ENCODE measurements at places on chromosomes 7 and 10. TPM values are rescaled to one million over a fixed set of nuclear protein-coding genes. Genes with fewer than 3 reads are reported as not detected.

ADRB1 gene
- total RNA-seq: 81.6 TPM

OPN4 gene
- not detected for total RNA-seq

JMJD1C gene
- 68.2 TPM for total RNA-seq

RBP4 gene
- total RNA-seq: not detected

ARL5B gene
- total RNA-seq: 30.2 TPM

CCL24 gene
- total RNA-seq: not detected

PPP1R3A gene
- not detected for total RNA-seq

PRPS1L1 gene
- not detected for total RNA-seq

ZNF425 gene
- 1.1 TPM for total RNA-seq

HOGA1 gene
- total RNA-seq: not detected

GRCh38 chr10:129839285-129840195 lies 124.5 kb downstream of the EBF3 start:
- DNase-seq: no peak

DNA sequence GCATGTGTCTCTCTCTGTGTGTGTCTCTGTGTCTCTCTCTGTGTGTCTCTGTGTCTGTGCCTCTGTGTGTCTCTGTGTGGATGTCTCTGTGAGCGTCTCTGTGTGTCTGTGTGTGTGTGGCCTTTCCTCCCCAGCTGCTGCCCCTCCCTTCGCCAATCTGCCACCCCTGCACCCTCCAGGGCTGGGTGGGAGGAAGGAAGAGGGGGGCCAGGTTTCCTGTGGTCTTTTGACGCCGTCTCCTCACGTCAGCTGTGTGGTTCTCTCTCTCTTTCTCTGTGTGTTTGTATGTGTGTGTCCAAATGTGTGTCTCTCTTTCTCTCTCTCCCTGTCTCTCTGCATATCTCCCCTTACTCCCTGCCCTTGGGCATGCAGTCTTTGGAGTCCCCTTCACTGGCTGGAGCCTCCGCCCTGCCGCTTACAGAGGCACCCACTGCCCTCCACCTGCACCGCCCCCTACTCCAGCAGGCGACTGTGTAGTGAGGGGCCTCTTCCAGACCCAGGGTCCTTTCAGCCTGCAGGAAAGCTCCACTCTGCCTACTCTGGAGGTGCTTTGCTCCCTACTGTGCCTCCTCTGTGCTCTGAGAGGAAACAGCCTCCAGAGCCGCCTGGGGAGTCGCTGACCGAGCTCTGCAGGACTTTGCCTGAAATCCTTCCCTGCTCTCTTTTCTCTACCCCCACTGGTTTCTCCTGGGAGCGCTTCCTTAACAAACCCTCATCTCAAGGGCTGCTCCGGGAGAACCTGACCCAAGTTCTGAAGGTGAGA lies 44.2 kb upstream of the C10orf71 start:
- DNase-seq: no peak

DNA sequence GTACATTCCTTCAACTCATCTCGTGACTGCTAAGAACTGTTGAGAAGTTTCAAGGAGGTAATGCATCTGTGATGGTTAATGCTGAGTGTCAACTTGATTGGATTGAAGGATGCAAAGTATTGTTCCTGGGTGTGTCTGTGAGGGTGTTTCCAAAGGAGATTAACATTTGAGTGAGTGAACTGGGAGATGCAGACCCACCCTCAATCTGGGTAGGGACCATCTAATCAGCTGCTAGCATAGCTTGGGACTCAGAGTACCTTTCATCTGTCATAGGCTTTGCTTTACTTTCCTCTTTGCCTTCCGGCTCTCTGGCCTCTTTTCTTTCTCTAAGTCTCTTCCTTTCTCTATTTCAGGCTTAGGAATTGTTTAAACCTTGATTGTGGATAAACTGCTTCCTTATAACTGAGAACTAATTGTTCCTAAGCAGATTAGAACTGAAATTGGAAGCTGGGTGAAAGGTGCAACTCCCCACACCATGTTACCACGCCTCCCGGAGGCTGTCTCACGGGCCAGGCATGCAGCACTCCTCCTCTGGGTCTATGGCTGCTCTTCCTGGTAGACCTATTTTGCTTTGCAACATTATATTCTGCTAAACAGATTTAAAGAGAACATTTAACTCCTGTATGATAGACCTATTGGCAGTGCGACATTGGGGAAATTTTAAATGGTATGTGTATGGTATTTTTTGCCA lies 298.2 kb downstream of the CCSER2 start:
- no peak for DNase-seq

DNA sequence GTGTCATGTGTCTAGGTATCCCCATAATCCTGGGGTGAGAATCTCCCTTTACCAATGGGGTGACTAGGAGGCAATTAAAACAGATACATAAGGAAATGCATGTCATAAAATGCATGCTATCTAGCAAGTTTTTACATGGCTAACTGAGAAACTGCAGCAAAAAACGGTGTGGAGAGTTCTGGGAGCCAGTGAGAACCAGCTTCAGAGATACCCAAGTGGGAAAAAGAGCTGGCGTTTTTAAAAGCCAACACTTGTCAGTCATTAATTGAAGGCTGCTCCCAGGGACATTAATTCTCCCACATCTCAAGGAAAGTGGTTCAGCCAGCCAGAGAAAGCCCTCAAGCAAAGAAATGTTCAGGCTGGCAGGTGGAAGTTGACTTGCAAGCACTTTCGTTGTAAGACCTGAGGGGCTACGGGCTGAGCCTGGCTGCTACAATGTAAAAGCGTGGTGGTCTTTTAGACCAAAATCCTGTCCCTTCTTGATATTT lies 28.1 kb downstream of the ST8SIA6 start:
- no peak for DNase-seq

DNA sequence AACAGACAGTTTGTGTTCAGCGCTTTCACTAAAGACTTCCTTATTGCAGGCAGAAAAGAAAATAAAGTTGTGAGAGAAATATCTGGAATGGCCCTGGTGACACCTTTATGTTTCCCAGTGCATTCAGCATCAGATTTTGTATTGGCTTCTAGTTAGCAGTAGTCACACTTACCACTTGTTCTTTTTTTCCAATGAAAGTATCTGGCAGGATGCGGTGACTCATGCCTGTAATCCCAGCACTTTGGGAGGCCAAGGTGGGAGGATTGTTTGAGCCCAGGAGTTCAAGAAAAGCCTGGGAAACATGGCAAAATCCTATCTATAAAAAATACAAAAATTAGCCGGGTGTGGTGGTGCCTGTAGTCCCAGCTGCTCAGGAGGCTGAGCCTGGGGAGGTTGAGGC lies 649.6 kb downstream of the LRMDA start:
- DNase-seq: no peak

- no peak for DNase-seq
These were observed 341.0 kb upstream of the PHF14 start for GRCh38 chr7:10632712-10633111.

- DNase-seq: no peak
These were observed 20.3 kb downstream of the FAM13C start for GRCh38 chr10:59342000-59342399.

DNA sequence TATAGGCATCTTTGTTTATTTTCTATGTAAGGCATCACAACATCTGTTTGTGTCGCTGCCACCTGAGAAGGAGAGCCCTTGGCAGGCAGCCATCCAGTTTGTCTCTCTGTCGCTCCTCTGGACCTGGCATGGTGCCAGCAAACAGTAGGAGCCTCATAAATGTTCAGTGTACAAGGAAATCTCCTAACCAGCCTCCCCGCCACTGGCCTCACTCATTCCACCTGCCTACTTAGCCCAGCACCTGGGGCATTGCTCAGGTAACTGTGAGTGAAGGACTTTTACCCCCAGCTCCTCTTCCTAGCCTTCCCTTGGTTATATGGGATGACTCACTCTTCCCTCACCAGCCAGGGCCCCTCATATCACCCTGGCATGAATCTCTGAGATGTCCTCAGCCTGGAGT lies 61.7 kb upstream of the NPTX2 start:
- no peak for DNase-seq

DNA sequence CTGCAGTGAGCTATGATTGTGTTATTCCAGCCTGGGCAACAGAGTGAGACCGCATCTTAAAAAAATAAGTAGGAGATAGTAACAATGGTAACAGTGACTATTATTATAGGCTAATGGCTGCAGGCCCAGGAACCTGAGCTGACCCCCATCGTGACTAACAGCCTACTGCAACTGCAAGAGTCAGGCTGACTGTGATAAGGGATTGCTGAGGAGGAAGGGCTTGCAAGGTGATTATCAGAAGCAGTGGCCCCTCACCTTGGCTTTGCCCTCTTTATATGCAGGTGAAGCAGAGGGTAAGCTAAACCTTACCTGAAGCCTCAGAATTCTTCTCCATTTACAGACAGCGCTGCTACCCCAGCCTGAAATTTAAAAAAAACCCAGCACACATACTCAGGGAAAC lies 83.9 kb upstream of the SDK1 start:
- no peak for DNase-seq

GRCh38 chr7:116483271-116483942 lies 16.1 kb upstream of the CAV2 start:
- DNase-seq: no peak

- DNase-seq: no peak
These were observed 6.0 kb downstream of the AKR1B10 start for GRCh38 chr7:134533288-134533771.

DNA sequence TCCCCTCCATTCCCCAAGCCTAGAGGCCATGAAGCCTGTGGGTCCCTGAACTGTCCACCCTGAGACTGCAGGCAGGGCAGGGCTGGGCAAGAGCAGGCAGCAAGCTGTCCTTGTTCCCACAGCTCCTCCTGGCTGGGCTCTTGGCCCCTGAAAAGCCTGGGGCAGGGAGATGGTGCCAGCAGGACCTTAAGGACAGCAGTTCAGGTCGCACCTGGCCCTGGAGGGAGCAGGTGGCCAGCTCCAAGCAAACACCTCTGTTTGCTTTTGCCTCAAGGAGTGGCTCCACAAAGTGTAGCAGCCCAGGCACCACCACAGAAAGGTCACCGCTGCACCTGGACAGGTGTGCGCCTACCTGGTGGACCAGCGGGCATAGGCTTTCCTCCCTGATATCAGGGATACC lies 5.2 kb downstream of the RET start:
- no peak for DNase-seq

GRCh38 chr7:19101472-19101871 lies 16.0 kb downstream of the TWIST1 start:
- no peak for DNase-seq

DNA sequence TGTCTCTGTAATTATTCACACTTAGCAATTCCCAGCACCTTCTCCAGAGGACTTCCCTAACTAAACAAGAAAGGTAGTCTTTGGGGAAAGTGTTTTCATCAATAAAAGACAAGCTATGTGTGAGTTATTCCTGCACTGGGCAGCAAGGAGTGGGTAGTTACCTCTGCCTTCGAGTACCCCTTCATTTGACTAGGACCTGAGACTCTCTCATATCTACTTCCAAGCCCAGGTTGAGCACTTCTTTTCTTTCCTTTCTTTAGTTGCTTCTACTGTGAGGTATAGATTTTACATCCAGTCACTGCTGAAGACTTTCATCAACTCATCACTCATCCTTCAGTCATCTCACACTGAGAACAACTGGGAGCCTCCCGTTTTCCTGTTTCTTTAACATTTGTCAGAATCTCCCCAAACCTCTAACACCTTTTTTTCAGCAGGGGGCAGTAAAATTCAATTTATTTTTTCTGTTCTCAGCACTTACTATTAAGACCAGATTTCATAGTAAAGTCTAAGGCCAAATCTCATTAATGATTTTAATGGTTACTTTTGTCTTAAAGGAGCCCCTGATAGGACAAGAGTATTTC lies 80.1 kb upstream of the PRSS1 start:
- DNase-seq: peak; percentile 11

DNA sequence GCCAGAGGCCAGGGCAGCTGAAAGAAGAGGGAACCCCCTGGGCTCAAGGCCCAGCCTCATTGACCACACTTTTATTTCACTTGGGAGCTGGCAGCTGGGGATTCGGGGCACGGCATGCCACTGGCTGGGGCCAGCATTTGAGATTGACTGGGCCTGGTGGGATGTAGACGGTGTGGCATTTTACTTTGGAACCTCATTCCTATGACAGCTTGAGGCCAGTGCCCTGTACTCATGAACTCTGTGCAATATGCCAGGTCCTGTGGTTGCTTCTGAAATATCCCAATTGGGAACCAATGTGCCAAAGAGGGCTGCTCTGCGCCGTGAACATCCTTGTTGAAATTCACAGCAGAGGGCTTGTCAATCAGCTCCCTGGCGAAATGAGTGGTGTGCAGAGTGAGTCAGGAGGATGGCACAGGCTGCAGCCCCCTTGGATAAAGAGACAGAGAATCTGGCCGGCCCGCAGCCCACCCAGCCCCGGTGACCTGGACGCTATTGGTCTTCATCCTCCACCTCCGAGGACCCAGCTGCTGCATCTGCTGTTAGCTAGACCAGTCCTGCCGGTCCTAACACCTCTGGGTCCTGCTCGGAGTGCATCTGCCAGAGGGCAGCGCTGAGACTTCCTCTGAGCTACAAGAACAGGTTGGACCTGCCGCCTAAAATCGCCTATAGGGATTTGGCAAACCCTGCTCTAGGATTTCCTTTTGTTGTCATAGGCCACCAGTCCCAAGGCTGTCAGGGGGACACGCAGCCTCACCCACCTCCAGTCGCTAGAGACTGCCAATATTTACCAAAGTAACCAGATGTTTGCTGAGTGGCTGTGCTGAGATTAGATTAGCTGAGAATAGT lies 58.0 kb downstream of the PRKAG2 start:
- no peak for DNase-seq

- no peak for DNase-seq
These were observed 37.9 kb upstream of the AFAP1L2 start for GRCh38 chr10:114442091-114442630.

DNA sequence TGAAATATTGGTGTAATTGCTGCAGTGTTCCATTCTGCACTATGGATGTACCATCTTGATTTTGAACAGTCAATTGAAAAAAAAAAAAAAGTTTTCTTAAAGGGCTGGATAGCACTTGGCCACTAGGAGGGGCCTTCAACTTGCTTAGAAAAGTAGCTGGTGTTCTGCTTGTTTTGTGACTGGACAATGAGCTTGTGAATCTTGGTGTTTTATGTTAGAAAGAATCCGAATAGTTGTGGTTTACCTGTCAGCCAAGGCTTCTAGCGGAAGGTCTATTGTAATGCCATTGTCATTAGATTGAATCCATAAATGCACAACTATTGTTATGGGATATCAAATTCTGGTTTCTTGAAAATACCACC lies 77.1 kb downstream of the BMPER start:
- peak; percentile 80 for DNase-seq

DNA sequence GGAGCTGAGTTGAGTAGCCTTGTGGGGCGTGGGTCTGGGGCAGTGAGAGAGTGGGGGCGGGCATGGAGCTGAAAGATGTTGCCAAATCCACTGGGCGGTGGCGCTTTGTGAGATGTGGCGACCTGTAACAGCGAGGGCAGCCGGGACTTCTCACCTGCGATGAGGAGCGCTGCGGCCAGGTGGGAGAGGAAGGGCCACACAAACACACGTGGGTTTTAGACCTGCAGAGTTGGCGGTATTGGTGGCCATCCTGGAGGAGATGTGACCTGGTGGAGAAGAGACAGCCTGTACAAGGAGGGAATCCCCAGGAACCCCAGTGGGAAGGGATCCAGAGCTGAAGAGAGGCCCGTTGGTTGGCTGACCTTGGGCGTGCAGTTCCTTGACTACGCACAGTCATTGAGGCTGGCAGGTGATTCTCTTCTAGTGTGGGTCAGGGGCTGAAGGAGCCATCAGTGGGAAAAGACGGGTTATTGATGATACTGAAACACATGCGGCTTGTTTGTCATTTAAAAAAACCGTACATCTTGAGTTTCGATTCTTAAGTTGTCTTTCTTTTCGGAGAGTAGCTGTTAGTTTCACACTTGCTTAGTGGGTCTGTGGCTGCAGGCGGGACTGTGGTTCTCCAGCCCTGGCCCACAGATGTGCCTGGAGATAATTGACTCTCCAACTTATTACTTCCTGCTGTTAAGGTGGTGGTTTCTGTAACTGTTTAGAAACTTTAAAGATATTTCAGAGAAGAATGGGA lies 2.4 kb downstream of the CHST12 start:
- no peak for DNase-seq
